ENCODE measurements at places on chromosomes 3 and 15.

- no peak for DNase-seq
Observed at GRCh38 chr15:35151782-35152181, 66.7 kb upstream of the NANOGP8 start.

- no peak for DNase-seq
Observed at GRCh38 chr3:40524222-40524567, 565 bp upstream of the ZNF621 start.

DNA sequence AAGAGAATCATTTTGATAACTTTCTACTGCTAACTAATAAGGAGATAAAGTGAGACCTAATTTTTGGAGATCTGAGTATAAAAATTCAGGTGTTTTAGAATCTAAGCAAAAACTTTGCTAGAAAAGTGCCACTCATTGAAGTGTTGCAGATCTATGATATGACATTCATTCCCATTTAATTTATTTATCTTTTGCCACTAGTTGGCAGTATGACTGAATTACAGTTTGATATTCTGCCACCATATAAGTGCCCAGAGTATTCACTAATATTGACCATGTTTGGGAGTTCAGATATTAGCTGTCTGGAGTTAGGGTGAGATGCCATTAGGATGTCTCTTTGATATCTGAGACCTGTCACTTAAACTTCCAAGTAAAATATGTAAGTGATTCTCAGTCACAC, 251.3 kb upstream of the GBE1 start:
- no peak for DNase-seq

- no peak for DNase-seq
Observed at GRCh38 chr15:88019656-88020055, 236.9 kb downstream of the NTRK3 start.

GRCh38 chr3:127165694-127166485, 27.0 kb upstream of the PRR23E start:
- DNase-seq = no peak

GRCh38 chr3:43177085-43177484, 71.2 kb upstream of the POMGNT2 start:
- DNase-seq = no peak

- no peak for DNase-seq
Observed at GRCh38 chr3:73423116-73423515, 201.6 kb downstream of the PDZRN3 start.

Data from activated CD4-positive, alpha-beta T cell treated with anti-CD3 and anti-CD28 coated beads for 48 hours (primary cell).